Stimulated activated CD8-positive, alpha-beta memory T cell treated with anti-CD3 and anti-CD28 coated beads, Interleukin-4, amount 100 ng/mL, for 4 hours (primary cell): ENCODE measurements at places on chromosomes 12 and 14.

GRCh38 chr12:104276273-104277131, 27.0 kb upstream of the EID3 start:
- no peak for DNase-seq

DNA sequence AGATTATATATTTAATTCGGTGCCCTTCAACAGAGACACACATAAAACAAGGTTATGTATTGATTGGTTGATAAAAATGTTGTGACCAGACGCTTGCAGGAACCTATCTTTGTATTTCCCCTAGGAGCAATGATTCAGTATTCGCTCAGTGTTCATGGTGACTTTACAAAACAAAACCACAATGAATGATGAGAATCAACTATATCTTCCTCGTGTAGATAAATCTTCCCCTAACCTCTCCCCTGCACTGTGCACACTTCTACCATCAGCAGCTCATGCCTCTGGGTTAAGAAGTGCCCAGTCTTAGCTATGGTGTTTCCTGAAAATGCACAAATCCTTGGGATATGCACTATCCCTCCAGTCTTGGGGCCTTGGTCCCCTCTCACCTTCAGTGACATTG, 16.3 kb downstream of the RIN3 start:
- no peak for DNase-seq

GRCh38 chr14:94644102-94644535, 31.9 kb downstream of the SERPINA3 start:
- DNase-seq: no peak

DNA sequence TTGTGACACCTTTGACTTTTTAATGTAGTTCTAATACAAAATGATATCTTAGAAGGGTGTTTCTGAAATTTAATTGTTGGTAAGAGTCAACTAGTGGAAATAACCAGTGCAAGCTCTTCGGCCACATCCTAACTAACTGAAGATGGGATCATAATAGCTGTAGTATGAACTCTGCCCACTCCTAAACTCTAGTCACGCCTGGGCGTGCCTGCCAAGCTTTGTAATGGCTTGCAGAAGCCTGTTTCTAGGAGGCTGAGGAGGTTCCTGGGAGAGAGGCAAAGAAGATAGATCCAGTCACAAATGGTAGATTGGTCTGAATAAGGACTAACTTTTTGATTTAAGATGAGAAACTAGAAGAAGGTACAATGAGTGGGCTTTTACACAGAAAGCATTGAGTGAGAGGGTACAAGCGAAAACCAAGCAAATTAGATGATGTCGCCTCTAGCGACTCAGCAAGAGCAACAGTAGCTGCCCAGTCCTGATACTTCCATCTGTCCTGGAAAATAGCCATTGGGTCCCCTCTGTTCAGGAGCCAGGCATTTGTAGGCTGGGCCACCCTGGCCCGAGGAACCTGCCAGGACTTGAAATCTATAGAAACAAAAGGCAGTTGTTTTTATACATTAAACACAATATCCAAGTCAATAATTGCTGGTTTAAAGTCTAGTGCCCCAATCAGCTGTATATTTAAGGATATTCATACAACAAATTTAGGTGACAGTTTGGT, 148.8 kb downstream of the SLC38A4 start:
- DNase-seq: no peak

DNA sequence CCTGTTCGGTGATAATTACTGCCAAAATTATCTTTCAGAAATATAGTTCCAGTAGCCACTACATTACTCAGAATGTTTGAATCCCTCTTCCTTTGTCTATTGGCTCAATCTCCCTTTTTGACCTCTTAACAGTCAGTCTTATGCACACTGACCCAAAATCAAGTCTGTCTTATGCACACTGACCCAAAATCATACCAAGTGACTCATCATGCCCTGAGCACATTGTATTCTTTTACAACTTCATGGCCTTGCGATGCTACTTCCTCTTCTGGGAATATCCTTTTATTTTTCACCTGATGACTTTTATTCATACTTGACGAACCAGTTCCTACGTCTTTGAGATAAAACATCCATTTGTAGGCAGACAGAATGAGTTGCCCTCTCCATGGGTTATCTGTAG, 182.3 kb downstream of the NPAS3 start:
- no peak for DNase-seq

- no peak for DNase-seq
Measured at GRCh38 chr12:94031763-94032162, 116.6 kb upstream of the PLXNC1 start.

GRCh38 chr14:64191756-64192155, 102.4 kb downstream of the ESR2 start:
- no peak for DNase-seq

DNA sequence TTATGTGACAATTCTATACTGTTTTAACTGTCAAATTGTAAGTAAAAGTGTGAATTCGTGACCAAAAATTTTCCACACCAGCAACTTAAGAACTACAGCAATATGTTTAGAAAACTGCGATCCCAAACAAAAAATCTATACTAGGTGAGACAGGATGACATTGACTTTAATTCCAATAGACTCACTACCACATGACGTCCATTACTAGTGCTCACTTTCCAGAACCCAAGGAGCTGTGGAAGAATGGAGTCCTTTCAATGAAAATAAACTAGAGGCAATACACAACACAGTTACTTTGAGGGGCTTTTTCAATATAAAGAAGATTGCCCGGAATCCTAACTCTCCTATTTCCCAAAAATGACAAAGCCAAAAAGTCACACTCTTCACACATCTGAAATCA, 1.4 kb downstream of the EPS8 start:
- DNase-seq: no peak

DNA sequence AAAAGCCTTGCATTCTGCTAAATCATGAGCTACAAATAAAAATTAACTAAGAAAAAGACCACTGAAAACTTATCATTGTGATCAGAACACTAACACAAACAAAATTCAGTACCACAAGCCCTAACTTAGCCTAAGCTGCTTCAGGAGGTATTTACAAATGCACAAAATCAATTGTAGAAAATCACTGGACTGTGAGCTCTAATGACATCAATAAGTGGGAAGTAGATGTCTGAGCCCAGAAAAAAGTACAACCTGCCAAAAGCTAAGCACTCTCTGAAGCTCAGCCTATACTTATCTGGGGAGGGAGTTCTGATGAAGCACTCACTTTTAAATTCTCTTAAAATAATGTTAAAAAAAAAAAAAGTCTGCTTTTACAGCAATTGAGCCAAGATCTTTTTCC, 92.9 kb downstream of the SLCO1B1 start:
- DNase-seq: no peak

DNA sequence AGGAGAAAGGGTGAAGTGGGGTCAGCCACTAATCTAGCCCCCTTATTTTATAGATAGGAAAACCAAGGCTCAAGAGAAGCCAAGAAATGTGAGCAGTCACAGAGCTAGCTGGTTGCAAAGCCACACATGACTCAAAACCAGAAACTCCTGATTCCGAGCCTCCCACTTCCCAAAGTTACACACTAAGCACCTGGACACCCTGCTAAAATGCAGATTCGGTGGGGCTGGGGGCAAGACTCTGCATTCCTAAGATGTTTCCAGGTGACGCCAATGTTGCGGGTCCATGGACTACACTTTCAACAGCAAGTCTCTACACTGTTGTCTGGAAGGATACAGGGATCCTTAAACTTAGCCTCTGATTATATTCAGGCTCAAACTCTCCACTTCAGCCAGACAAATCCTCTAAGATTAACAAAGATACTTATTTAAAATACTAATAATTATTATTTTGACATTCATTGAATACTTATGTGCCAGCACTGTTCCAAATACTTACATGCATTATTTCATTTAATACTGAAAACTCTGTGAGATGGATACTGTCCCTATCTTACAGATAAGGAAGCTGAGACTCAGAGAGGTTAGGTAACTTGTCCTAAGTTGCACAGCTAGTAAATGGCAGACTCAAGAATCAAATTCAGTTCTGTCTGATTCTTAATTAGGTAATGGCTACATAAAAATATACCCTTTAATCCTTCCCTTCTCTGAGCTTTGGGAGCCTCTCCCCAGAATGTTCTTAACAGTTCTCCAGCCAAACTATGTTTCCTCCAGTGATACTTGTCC, 81.4 kb downstream of the CRACR2A start:
- DNase-seq: no peak

DNA sequence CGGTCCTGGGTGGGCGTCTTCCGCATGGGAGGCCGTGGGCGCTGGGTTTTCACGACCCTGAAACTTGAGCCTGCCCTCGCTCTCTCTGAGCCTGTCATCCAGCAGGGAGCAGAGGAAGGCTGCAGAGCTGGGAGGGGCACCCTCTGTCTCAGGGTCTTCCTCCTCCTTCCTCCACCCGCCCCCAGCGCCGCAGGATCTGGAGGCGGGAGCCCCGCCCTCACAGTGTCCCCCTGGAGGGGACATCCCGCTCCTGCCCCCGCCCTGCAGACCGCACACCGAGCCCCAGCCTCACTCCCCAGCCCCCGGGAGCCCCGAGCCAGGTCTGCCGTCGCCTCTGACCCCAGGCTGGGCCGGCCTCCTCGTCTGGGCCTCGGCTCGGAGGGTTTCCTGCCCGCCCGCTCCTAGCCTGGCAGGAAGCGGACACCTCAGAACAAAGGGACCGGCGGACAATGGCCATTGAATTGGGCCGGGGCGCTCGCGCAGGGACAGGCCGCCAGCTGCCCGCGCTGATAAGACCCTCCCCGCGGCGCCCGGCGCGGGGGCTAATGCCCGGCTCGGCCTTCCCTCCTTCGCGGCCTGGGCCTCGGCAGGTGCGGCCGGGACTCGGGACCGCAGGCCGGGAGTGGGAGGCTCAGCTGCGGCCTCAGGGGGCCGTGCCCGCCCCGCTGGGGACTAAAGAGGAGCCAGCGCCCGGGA, 15.3 kb upstream of the NUDT14 start:
- DNase-seq: no peak

- no peak for DNase-seq
Measured at GRCh38 chr14:78469947-78470346, 299.8 kb downstream of the NRXN3 start.

- no peak for DNase-seq
Measured at GRCh38 chr12:132525011-132525832, 35.3 kb downstream of the FBRSL1 start.

DNA sequence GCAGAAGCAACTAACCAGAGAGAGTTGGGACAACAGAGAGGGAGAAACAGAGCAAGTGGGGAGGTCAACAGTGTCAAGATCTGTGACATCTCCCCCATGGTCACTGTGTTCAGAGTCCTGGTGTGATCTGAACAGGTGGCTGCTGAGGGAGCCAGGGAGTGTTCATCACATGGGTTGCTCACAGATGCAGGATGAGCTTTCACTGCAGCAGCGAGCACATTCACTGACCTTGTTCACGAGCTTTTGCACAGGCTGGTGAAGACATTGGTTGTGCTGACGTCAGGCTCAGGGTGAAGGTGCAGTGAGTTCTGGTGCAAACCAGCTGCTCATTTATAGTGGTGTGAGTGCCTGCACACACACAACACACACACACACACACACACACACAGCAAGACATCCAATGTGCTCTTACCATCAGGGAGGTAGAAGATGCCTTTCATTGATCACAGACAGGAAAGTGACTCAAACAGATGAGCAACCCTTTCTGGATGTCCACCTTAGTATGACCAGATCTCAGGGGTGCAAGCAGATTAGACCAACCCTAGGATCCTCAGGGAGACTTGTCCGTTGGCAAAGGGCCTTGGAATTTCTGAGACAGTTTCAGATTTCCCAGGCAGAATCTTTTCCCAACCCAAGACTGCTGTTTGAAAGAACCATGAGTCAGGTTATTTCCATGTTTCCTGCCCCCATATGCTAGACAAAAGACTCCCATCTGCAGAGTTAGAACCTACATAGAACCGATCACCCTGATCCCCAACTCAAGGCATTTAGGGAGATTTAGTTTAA, 44.3 kb upstream of the OR10AD1 start:
- no peak for DNase-seq

GRCh38 chr14:93396456-93396855, 34.3 kb upstream of the UNC79 start:
- no peak for DNase-seq

- no peak for DNase-seq
Measured at GRCh38 chr14:27199272-27199671, 601.4 kb upstream of the NOVA1 start.

DNA sequence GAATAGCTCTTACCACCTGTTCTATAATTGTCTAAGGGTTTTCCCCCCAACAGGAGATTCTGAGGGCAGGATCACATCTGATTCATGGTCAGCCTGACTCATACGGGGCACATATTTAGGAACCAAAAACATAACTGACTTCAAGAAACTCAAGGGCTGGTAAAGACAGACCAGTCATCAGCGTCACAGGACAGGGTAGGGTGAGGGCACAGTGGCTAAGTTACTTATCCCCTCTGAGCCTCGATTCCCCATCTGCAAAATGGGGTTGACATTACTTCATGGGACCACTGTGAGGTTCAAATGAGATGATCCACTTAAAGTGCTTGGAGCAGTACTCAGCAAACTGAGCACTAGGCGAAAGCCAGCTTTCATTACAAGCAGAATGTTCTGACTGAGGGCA, 606 bp downstream of the CINP start:
- no peak for DNase-seq

DNA sequence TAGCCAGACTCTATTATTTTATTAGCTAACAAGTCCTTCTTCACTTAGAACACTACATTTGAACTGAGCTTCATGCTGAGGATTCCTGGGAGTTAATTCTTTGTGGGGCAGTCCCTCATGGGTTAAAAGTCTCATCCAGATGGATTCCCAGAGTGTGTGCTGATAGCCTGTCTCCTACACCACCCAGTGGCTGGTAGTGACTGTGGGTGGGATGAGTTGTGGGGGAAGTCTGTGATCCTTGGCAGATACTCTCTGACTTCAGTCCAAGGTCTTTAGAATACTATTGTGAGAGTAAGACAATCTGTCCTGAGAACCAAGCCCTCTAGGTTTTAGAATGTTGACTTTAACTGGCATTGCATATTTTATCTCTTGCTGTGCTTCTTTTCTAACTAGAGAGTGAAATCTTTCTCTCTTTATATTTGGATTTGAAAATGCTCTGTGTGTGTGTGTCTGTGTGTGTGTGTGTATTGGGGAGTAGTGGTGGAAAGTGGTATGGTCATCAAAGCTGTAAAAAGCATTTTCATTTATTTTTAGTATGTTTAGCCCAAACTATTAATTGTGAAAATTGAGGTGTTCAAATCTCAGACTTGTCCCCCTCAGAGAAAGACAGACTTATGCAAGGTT, 37.3 kb downstream of the AKAP6 start:
- no peak for DNase-seq

GRCh38 chr12:26566675-26567074, 266.3 kb downstream of the ITPR2 start:
- no peak for DNase-seq

DNA sequence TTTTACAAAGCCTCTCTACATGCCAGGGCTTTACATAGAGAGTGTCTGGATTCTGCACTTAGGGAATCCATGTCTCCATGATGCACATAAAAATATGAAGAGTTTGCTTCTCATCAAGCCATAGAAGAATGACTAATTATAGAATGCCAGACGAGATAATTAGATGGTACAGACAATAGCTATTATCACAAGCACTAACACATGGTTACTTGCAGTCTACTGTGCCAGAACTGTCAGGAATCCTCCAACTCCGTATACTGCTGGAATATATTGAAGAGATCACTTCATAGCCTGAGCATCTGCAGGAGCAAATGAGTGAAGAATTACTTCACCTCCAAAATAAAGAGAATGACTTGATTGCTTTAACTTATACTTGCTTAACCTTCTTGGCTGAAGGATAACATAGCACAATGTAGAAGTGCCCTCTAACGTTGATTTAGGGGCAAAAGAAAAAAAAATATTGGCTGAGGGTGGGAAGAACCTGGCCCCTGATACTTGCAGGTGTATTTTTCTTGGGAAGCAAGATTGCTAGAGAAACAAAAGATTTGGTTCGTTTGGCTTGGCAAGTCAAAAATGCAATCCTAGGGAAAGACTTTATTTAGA, 272.8 kb upstream of the FAR2 start:
- no peak for DNase-seq

- DNase-seq: no peak
Measured at GRCh38 chr12:2295941-2296461, 243.2 kb downstream of the CACNA1C start.
